ENCODE measurements at places on chromosomes 1 and 21.

DNA sequence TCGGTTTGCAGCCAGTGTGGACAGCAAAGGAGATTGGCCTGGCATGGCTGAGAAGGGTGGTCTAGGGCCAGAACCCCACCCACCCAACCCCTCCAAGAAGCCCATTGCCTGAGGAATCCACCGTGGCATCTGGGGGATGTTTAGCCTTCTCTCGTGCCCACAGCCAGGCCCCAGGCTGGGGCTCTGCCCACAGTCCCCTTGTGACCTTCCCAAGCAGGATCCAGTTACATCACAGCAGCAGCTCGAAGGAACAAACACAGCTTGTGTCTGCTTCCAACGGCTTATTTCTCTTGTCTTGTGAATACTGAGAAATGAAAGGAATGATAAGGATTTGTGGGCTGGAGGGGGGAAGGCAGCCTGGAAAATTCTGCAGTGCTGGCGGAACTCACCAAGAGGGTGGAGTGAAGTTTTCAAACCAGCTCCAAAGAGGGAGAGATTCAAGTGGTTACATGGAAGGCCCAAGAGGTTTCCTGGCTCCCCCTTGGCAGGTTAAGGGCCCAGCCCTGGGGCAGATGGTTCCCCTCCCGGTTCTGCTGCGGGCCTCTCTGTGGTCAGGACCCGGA lies 61.6 kb downstream of the DHRS3 start:
- DNase-seq = no peak

GRCh38 chr1:97571760-97572159 lies 349.1 kb downstream of the DPYD start:
- no peak for DNase-seq

DNA sequence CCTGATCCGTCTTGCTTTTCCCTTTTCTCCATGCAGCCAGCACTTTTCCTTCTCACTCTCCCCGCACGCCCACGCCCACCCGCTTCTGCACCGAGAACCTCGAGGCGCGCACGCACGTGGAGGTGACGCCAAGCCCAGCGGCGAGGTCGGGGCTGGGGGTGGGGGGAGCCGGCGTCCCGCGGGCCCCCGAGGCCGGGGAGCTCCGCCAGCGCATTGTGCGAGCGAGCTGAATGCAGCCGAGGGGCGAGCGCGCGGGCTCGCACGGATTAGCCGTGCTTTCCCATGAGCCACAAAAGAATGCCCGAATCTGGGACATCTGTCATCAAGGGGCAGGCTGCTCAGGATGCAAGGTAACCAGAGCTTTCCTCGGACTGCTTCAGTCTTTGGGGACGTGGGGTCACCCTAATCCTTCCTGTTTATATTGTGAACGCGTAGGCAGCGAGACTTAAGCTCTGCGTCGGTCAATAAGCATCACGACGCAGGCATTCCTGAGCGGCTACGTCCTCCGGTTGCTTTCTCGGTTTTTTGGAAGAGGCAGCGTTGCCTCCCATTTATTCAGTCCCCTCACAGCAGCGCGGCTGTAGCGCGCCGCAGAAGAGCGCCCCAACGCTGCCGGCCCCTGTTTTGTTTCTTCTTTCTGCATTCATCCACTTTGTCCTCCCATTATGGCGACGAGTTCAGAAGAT lies 67.3 kb upstream of the AKT3 start:
- DNase-seq = peak; percentile 27

GRCh38 chr1:2372551-2373490 lies 18.5 kb downstream of the MORN1 start:
- DNase-seq = no peak

GRCh38 chr1:248842781-248843331 lies 4.8 kb downstream of the ZNF672 start:
- DNase-seq = no peak

- no peak for DNase-seq
Measured at GRCh38 chr1:33706634-33707255, 157.1 kb upstream of the HMGB4 start.

DNA sequence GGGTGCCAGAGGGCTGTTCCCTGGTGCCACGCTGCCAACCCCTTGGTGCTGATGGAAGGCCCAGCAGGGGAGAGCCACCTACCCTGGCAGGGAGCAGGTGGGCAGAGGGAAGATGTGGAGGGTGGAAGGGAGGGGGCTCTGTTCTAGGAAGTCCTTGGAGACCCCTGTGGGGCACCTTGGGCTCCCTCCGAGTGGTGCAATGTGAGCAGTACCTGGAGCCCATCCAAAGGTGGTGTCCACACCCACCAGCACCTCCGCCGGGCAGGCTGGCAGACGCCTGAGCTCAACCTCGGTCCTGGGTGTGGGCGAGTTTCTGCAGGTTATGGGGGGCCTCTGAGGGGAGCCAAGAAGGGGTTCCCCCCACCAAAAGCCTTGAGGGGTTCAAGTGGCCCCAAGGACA lies 11.3 kb upstream of the DNMT3L start:
- DNase-seq = no peak

GRCh38 chr21:16678429-16679160 lies 834.2 kb upstream of the CXADR start:
- DNase-seq = no peak

- no peak for DNase-seq
Measured at GRCh38 chr1:55153031-55153430, 62.1 kb downstream of the USP24 start.

GRCh38 chr1:91701472-91701869 lies 184.5 kb downstream of the TGFBR3 start:
- no peak for DNase-seq

Data from activated CD4-positive, alpha-beta T cell treated with anti-CD3 and anti-CD28 coated beads, Interleukin-2, amount 50 U/mL, for 4 hours (primary cell).